MCF 10A (cell line): ENCODE measurements at places on chromosomes 5 and 9. TPM values are rescaled to one million over a fixed set of nuclear protein-coding genes. Genes with fewer than 3 reads are reported as not detected.

The GEMIN5 gene
- total RNA-seq: 25.1 and 34.5 TPM in 2 replicates

The CARTPT gene
- not detected in 2 replicates for total RNA-seq

The N4BP3 gene
- 0.33 and 0.56 TPM in 2 replicates for total RNA-seq

The SARDH gene
- total RNA-seq: not detected in 2 replicates

The GGTA1 gene
- total RNA-seq: not detected in 2 replicates

DNA sequence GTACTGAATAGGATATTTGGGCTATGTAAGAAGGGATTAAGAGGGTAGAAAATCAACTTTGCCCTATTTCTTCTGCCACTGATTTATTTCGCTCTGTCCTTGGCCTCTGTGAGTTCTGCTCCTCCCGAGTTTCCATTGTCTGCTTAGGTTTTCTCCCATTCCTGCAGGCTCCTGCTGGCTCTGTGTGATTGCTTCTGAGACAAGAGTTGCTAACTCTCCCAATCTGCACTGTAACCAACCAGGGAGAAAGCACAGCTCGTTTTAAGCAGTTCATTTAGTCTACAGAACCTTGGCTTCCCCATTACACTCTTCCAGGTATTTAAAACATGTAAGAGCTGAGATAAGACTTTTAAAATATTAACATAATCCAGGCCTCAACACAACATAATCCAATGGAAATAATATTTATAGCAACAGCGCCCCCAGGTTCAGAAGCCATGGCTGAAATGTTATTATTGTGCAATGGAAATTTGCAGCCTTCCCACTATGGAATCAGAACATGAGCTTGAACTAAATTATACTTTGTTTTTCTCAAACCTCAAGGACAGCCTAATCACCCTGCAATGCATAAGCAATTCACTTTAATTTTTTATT, 203.5 kb downstream of the ERCC6L2 start:
- H3K27ac ChIP-seq: no peak overlapping the region
- no peaks in the 10 kb centered on the region for H3K36me3 ChIP-seq
- no peaks in the 10 kb centered on the region for H3K4me1 ChIP-seq
- no peak overlapping the region for H3K4me3 ChIP-seq
- peaks cover 11% of the 10 kb centered on the region for H3K27me3 ChIP-seq

DNA sequence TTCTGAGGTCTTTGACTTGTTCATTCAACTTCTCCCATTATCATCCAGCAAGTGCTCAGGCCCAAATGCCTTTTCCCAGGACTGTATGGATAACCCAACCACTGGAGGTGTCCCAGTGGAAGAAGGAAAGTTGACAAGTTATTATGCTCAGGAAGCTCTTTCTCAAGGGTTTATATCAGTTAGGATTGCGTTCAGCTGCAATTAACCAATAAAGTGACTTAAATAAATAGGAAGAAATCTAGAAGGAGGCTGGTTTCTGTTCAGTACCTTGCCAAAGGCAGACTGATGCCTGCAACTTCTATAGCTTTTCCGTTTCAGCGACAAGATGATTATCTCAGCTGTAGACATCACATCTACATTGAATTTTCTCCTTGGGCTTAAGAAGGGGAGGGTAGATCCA, 52.1 kb downstream of the ENC1 start:
- no peaks in the 10 kb centered on the region for H3K36me3 ChIP-seq
- H3K4me1 ChIP-seq: no peaks in the 10 kb centered on the region
- no peaks in the 10 kb centered on the region for H3K27me3 ChIP-seq
- DNase-seq: no peak
- no peak overlapping the region for H3K4me3 ChIP-seq
- no peak overlapping the region for H3K27ac ChIP-seq

DNA sequence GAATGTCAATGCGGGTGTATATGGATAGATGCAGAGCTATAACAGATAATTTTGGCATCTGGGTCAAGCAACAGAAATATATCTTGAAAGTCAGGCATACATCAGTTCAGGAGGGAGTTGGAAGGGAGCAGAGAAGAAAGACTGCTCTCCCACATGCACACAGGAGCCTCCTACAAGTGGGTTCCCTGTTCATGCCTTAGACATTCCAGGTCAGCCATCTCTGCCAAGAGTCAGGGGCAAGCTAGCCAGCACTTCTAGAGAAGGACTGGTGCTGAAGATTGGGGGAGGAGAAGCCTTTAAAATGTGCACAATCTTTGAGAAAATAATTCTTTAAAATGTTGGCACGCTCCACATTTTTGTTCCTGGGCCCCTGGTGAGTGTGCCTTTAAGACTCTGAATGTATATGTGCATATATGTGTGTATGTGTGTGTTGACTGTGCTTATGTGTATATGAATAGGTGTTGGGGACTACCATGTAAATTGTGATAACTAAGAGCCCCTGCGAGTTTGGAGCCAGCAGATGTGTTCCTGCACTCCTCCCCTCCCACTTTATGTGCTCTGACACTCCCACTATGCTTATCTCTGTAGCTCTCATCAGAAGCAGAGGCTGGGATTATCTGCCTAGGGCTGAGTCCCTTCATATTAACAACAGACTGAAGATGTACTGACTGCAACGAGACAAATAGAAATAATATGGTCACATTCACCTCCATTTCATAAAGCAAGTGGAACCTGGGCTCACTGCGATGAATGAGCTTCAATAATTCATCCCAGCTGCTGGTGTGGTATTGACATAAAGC, 21.5 kb upstream of the DELE1 start:
- H3K4me1 ChIP-seq: no peaks in the 10 kb centered on the region
- no peak overlapping the region for H3K27ac ChIP-seq
- DNase-seq: no peak
- H3K4me3 ChIP-seq: no peak overlapping the region
- H3K27me3 ChIP-seq: no peaks in the 10 kb centered on the region

- peaks cover 9% of the 10 kb centered on the region for H3K4me1 ChIP-seq
- DNase-seq: no peak
- no peak overlapping the region for H3K4me3 ChIP-seq
- H3K27ac ChIP-seq: no peak overlapping the region
- no peaks in the 10 kb centered on the region for H3K27me3 ChIP-seq
These were observed 8.6 kb upstream of the PTGES start for GRCh38 chr9:129761293-129761900.

DNA sequence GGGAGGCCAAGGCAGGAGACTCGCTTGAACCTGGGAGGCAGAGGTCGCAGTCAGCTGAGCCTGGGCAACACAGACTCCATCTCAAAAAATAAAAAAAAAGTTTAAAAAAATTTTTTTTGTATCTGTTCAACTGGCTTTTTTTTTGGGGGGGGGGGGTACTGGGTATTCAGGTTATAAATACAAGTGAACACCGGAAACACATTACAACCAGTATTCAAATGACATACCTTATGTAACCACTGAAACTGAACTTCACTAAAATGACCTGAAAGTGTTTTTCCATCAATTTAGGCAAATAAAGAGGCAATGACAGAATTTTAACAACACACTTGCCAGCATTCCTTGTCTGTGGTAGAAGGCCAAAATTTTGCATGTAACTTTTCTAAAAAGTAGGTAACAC, 33.5 kb downstream of the STRBP start:
- no peaks in the 10 kb centered on the region for H3K27me3 ChIP-seq
- H3K27ac ChIP-seq: no peak overlapping the region
- no peak for DNase-seq
- no peak overlapping the region for H3K4me3 ChIP-seq
- no peaks in the 10 kb centered on the region for H3K36me3 ChIP-seq
- H3K4me1 ChIP-seq: peaks cover 16% of the 10 kb centered on the region

DNA sequence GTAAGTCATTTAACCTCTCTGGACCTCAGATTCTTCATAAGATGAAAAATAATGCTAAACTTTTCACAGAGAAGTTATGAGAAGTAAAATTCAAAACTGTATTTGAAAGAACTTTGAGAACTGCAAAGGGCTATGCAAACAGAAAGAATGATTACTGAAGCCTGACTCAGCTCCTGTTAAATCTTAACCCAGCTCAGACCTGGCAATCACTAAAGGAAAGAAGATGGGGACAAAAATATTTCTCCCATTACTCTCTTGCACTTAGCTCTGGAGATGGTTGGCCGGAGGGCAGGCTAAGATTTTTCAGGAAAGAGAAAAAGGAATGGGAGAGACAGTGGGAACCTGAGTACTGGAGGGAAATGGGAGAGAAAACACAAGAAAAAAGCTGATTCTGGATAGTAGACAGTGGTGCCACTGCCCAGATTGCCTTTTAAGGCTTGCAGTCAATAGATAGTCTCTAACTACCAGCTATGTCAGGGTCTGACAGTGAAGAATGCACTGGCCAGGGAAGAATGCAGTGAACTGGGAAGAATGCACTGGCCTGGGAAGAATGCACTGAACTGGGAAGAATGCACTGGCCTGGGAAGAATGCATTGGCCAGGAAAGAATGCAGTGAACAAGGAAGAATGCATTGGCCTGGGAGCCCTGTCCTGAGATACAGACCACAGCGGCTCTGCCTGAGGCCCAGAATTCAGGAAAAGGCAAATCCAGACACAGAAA, 25.2 kb upstream of the CEMIP2 start:
- no peaks in the 10 kb centered on the region for H3K4me1 ChIP-seq
- no peak for DNase-seq
- H3K4me3 ChIP-seq: no peak overlapping the region
- no peaks in the 10 kb centered on the region for H3K27me3 ChIP-seq
- H3K27ac ChIP-seq: no peak overlapping the region
- no peaks in the 10 kb centered on the region for H3K36me3 ChIP-seq

DNA sequence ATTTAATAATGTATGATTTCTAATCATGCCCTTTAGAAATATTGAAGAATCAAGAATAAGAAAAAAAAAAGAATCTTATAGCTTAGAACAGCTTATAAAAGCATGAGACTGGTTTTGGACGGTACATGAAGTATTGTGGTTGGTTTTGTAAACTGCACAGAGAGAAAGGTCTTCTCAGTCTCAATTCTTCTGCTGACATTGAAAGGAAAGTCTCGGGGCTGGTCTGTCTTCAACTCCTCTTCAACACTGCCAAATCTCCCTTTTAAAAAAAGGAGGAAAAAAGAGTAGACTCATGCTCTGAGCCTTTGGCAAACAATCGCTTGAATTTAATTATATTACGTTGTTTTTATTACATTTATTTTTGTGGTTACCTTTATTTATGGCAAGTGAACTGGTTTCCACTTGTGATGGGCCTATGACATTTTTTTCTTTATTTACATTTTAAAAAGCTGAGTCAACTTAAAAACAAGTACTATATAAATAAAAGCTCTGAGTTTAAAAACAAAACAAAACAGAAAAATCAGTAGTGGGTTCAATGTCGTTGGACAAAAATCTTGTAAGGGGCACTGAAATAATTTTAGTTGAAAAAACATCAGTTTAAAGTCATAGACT, 32.8 kb upstream of the EBF1 start:
- H3K4me3 ChIP-seq: no peak overlapping the region
- DNase-seq: no peak
- H3K36me3 ChIP-seq: no peaks in the 10 kb centered on the region
- H3K27me3 ChIP-seq: no peaks in the 10 kb centered on the region
- peaks cover 7% of the 10 kb centered on the region for H3K4me1 ChIP-seq

DNA sequence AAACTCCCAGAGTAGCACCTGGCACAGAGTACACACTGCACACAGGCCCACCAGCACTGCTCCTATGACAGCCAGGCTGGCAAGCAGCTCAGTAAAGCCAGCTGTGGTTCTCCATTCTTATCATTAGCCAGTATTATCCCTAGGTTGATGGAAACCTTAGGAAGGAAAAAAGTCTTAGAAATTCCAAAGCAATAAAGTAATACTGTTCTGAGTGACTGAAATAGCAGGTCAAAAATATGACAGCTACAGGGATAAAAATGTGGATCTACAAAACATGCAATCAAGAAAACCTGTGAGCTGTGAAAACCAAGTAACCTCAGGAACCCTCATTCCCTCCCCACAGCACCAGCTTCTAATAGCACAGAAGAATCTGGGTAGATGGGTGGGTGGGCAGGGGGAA, 403.5 kb downstream of the SPOCK1 start:
- H3K4me3 ChIP-seq: no peak overlapping the region
- no peak overlapping the region for H3K27ac ChIP-seq
- H3K4me1 ChIP-seq: peaks cover 26% of the 10 kb centered on the region
- no peak for DNase-seq
- H3K36me3 ChIP-seq: no peaks in the 10 kb centered on the region
- no peaks in the 10 kb centered on the region for H3K27me3 ChIP-seq

DNA sequence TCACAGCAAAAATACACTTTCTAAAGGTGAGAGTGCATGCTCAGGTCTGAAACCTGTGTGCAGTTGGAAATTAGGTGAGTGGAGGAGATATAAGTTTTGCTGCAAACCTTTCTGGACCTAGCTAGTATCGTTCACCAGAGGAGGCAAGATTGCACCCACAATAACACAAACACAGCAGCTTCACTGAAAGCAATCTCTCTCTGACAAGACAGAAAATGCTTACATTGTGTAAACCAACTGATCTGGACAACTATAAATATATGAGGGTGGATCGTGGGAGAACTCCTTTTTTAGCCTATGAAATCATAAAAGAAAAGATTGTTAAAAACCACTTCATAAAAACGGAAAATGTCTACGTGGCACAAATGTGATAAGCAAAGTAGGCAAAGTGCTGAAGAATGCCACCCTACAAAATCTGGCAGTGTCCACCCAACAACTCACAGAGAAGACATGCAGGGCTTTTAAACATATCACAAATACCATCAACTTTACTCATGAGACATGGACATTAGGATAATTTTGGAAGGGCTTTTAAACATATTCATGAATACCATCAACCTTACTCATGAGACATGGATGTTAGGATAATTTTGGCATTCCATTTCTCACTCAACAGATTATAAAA, 134.3 kb downstream of the CDH18 start:
- peak; percentile 8 for DNase-seq
- H3K27ac ChIP-seq: no peak overlapping the region
- H3K4me3 ChIP-seq: no peak overlapping the region

- no peak overlapping the region for H3K27ac ChIP-seq
- no peak overlapping the region for H3K4me3 ChIP-seq
- H3K27me3 ChIP-seq: no peaks in the 10 kb centered on the region
- DNase-seq: no peak
- H3K4me1 ChIP-seq: peaks cover 10% of the 10 kb centered on the region
These were observed 245.5 kb downstream of the ARRDC3 start for GRCh38 chr5:91137647-91138046.

DNA sequence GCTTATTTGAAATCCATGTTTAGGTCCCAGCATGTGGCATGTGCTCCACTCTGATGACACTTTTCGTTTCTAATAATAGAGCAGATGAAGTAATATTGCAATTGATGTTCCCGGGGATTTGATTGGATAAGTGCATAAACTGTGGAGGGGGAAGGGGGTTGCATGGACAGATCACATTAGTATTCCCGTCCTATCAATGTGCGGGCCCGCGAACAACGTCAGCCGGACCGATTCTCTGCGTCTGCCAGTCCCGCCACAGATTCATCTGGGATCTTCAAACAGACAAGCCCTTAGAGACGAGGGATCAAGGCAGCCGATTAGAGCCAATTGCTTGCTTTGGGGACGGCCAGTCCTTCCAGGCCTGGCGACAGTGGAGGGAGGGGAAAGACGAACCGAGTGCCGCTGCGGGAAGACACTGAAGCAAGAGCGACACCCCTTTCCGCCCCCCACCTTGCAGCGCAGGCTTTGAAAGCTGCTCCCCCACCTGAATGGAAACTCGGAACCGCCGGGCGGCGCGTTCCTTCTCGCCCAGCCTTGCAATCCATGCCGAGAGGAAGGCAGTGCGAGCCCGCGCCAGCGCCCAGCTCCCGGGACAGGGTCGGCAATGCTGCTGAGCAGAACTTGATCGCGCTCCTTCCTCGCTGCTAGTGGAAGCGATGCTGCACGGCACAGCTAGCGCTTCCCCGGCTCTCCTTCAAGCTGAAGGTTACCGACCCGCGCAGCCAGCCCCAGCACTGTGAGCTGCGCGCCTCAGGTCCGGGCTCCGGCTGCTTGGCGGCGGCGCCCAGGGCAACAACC, at the start of gene RGS7BP:
TSS of gene RGS7BP (plus strand) at position 247 of the 798 bp plus-strand sequence. CDS start 610 bp downstream, outside the sequence.
- no peaks in the 10 kb centered on the region for H3K4me1 ChIP-seq
- no peaks in the 10 kb centered on the region for H3K36me3 ChIP-seq
- no peak within 1 kb of the TSS for H3K4me3 ChIP-seq
- no peak for DNase-seq
